ENCODE measurements at places on chromosomes 16 and 17.

DNA sequence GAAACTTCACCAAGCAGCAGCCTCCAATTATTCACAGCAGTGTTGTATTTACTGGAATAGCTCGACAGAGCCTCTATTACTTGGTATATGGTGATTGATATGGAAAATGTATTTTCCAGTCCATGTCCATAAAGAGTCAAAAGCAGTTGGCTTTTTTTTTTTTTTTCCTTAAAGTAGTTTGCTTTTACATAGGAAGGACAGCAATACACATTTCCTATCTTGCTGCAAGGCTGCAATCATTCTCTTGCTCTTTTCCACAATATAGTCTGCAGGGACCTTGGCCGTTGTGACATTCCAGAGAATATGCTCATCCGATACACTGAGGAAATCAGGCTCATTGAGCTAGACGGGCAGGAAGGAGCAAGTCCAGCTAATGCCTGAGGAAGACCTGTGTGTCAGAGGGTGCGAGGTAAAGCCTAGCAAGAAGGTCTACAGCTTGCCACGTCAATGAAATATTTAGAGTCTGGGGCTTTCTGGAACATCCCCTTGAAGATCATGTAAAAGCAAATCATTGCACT, 131.1 kb downstream of the ENGASE start:
- no peak for DNase-seq

DNA sequence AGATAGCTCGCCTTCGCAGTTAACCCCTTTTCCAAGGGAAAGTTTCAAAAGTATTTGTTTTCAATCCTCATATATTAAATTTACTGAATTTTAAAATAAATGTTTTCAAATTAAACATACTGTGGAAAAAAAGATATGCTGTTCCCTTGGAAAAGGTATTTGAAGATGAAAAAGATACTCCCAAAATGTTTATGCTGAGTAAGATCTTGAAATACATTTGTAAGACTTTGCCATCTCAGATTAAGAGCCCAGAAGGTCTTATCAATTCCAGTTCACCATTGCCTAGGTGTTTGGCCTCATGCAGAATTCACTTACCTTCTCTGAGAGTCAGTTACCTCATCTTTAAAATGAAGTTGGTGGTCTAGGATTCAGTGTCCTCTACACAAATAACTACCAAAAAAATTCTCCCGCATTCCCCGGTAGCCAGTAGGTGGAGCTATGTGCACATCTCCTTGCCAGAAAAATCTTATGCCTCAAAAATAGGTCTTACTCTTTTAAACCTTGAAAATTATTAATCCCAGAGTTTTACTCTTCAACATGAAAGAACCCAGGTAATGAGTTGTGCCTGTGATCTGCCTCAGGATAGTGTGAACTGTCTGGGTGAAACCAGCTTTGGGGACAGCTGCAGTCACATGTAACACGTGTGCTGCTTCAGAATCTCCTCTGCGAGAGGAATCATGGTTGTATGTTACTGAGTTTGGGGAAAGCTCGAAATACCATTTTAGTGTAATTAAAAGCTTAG, 178.3 kb downstream of the MRTFB start:
- peak; percentile 58 for DNase-seq

GRCh38 chr16:86088287-86088686, 189.3 kb downstream of the IRF8 start:
- DNase-seq = no peak

GRCh38 chr17:35083071-35083470, 19.6 kb upstream of the RFFL start:
- no peak for DNase-seq

DNA sequence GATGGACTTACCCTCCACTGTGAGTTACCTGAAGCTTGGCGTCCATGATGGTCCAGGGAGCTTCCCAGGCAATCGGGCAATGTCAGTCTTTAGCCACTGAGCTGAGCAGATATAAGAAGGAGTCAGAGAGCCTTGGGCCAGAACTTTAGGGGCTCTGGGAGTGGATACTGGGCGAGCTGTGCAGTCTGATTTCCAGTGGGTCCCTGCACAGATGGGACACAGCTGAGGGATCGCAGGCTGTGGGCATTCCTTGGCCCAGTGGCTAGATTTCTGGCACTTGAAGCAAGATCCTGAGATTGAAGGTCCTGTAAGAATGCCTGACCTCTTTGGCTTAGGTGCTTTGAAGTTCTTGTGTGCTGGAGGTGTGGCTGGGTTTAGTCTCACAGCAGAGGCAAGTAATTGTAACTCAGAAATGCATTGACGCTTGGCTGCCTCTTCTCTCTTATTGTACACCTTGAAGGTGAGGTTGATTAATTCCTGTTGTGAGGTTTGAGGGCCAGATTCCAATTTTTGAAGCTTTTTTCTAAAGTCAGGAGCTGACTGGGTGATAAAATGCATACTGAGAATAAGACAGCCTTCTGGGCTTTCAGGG, 2283.8 kb downstream of the TP53TG3F start:
- DNase-seq = no peak

DNA sequence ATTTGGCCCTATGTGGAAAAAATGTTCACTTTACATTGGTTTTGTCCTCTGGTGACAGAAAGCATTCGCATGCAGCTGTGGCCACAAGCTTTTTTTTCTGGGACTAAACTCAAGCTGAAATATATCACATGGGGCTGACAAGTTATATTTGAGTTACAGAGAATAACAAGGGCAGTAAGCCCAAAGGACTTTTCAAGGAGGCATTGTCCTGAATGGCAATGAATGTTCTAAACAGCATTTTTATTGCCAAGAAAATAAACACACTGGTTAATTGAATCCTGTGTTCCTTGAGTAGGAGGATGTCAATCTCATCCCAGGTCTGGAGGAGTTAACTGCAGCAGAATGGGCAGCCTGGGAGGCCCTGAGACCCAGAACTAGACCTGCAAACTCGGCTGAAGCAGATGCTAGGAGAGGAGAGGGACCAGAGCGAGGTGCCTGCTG, 114.5 kb downstream of the COPRS start:
- DNase-seq = no peak

All from CD4-positive, alpha-beta T cell treated with Interleukin-1 beta for 1 hour (primary cell).